ENCODE measurements at places on chromosomes 5 and 9. TPM values are rescaled to one million over a fixed set of nuclear protein-coding genes. Genes with fewer than 3 reads are reported as not detected.

DNA sequence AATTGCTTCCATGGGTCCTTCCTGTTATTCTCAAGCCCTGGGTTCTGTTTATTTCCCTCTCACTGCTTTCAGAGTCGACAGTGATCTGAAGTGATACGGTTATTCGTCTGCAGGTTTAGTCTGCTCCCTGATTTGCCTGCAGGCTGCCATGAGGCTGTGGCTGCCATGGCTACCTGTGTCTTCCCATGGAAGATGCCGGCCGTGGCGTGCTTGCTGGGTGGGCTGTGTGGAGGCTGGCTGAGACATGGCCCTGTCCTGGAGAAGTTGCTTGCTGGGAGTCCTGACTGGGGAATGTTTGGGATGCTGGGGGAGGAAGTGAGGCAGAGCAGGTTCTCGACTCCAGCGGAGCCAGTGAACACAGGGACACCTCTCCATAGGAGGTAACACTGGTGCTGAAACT lies 104.1 kb upstream of the TBC1D2 start:
- DNase-seq = no peak

NSG2 gene
- polyA plus RNA-seq = 0.17 TPM

TERT gene
- polyA plus RNA-seq = 0.43 TPM

- DNase-seq = no peak
Observed at GRCh38 chr9:3751125-3751758, 225.4 kb upstream of the RFX3 start.

TMEM215 gene
- polyA plus RNA-seq = 0.08 TPM

LTC4S gene
- 2.0 TPM for polyA plus RNA-seq

GRCh38 chr5:2983583-2984300 lies 232.3 kb upstream of the IRX2 start:
- no peak for DNase-seq

PCDHGC5 gene
- 0.32 TPM for polyA plus RNA-seq

GRCh38 chr9:68750255-68750654 lies 45.2 kb downstream of the PIP5K1B start:
- DNase-seq = no peak

DNA sequence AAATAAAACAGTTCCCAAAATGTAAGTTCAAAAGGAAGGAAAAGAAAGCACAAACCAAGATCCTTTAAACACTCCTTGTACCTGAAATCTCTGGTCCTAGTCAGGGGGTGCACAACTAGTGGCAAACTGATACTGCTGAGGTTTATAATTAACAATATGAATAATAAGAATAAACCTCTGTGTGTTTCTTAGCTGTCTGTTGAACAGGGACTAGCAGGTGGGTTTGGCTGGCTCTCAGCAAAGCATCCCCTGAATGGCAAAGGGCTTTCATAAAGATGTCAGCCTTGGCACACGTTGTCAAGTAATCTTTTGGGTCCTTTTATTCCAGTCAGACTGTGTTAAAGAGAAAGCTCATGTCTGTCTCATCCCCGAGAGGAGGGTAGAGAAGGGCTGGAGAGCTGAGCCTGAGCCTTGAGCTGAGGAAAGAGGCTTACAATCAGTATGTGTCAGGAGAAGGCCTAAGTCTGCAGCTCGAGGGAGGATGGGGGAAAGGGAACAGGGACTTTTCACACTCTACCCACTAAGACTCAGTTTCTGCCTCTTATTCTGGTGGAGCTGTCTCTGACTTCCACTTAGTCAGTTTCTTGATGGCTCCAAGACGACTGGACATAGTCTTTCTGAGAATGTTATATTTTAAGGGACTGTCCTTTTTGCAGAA lies 123.0 kb downstream of the GALNT10 start:
- no peak for DNase-seq

DNA sequence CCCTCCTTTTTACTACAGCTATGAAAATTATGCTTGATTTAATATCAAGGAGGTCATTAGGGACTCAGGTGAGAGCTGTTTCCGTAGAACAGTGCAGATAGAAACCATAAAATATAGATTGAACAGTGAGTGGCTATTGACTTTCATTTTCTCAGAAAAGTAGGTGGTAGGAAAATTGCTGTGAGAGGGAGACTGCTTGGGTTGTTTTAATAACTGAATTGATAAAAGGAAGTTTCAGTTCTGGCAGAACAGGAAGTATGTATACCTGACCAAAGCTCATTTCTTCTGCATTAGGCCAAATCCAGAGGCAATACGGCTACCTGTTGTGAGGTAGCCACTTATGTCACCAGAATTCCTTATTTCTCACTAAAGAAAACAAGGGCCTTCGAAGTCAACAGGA lies 761.7 kb upstream of the ARRDC3 start:
- no peak for DNase-seq

FOXD4L4 gene
- not detected for polyA plus RNA-seq

DNA sequence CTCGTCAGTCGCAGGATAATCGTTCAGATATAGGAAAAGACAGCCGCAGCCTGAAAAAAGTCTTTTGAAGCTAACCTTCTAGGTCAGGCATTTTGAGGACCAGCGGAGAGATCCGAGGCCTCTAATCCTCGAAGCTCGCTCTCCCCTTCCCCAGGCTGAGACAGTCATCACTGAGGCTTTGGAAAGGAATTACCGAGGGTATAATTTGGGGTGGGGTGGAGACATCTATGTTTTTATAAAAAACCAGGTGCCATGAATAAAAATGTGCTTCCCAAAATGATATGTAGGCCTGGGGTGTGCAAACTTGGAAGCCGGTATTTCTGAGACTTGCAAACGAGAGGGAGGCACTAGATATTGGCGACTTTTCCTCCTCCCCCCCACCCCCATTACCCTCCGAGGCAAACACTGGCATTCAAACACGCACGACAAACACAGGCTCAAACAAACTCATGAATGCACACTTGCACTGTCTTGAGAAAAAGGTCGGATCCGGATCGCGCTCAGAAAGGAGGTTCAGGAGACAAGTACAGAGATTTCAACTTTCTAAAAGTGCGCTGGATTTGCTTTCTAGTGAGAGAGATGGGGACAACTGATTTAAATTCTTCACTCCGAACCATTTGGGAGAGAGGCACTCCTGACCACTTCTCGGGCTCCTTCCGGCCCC lies 935 bp upstream of the MSX2 start:
- DNase-seq = no peak

- DNase-seq = no peak
Observed at GRCh38 chr9:4668604-4669003, 2.3 kb upstream of the SPATA6L start.

DNA sequence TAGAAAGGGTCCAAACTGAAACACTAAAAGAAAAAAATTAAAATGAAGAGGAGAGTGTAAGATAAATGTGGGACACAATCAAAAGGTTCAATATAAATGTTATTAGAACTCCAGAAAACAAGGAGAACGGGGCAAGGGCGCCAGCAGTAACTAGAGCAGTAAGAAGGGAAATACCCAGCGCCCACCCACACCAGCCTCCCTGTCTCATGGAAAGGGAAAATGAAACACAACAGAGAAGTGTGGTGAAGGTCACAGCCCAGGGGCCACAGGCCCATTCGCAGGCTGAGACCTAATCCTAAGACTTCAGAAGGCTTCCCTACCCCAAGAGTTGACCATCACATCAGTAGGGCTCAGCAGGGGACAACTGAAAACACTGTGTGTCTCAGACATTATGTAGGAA lies 45.8 kb upstream of the CLK4 start:
- DNase-seq = no peak

DNA sequence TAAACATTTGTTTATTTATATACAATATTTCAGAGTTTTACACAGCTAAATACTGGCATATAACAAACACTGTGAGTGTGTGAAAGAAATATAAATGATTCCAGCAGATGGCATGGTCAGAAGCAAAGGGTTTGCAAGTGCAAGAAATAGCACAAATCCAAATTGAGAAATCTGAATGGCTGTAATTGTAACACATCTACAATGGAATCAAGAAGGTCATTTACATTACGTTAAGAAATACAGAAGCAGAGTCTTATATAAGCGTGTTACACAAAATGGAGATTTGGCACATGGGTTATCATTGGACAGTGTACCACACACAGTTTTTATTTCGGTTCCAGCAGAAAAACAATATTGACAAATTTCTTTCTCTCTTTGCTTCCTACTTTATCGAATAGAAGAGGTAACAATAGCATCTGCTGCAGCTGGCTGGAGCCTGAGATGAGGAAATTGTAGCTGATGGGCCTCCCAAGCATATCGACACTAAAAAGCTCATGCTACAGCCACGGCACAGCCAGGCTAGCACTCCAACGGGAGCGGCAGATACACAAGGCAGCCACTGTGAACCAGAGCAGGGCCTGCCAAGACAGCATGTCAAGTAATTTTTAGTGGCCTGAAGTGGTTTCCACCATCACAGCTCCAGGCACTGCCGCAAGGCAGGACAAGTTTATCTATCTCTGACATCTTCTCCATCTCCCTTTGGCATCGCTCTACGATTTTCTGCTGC lies 564.6 kb upstream of the DMAC1 start:
- no peak for DNase-seq

- DNase-seq = no peak
Observed at GRCh38 chr5:58875599-58875998, 292.7 kb downstream of the RAB3C start.

GRCh38 chr5:168463081-168463480 lies 23.2 kb upstream of the RARS1 start:
- DNase-seq = no peak

DNA sequence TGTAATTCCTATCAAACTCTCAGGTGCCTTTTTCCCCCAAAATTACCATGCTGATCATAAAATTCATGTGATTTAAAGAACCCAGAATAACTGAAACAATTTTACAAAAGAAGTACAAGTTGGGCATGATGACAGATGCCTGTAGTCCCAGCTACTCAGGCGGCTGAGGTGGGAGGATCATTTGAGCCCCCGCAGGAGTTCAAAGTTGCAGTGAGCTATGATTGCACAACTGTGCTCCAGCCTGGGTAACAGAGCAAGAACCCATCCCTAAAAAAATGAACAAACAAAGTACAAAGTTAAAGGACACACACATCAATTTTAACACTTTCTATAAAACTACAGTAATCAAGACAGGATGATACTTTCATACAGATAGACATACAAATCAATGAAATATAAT lies 97.9 kb upstream of the LPAR1 start:
- DNase-seq = no peak

GRCh38 chr9:70100362-70100761 lies 56.7 kb downstream of the MAMDC2 start:
- no peak for DNase-seq

DNA sequence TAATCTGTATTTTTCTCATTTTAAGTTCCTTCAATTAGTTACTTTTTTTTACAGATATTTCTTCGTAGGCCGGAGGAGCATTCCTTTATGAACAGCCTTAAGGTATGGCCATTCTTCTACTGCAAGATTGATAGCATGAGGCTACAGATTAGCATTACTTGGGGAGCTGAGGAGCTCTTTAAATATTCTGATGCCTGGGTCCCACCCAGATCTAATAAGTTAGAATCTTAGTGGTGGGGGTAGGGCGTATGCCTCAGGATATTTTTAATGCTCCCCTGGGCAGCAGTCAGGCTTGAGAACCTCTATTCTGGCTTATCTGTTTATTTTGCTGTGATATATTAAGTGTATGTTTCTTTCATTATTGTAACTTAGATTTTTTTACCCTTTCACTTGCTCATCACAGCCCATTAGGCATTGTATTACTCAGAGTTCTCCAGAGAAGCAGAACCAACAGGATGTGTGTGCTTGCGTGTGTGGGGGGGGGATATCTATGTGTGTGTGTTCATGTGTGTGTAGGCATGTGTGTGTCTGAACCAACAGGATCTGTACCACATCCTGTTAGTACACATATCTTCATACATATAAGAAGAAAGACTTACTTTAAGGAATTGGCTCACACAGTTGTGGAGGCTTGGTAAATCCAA lies 91.8 kb upstream of the MTAP start:
- no peak for DNase-seq

GRCh38 chr9:2012347-2012746 lies 2.8 kb upstream of the SMARCA2 start:
- no peak for DNase-seq

GRCh38 chr5:23204111-23204510 lies 303.3 kb upstream of the PRDM9 start:
- DNase-seq = no peak

CCDC152 gene
- polyA plus RNA-seq = 15.4 TPM

- no peak for DNase-seq
Observed at GRCh38 chr9:95024097-95024671, 293.3 kb downstream of the FANCC start.

ZNF300 gene
- 50.1 TPM for polyA plus RNA-seq

GRCh38 chr5:95543017-95543705 lies 11.6 kb downstream of the SKIC3 start:
- DNase-seq = no peak

All from right renal cortex interstitium (tissue), 3 donors.